ENCODE measurements at places on chromosomes 4 and X.
A peak's percentile ranks its signal among the peaks of the same experiment; 100 is the strongest.

- no peak for DNase-seq
These were observed 135.2 kb downstream of the PDE5A start for GRCh38 chr4:119493419-119493818.

GRCh38 chr4:83266689-83267088 is 17.9 kb downstream of the COQ2 start:
- DNase-seq, result no peak

GRCh38 chr4:78437608-78438088 is 113.9 kb upstream of the ANXA3 start:
- DNase-seq, result no peak

GRCh38 chr4:158769175-158769921 is 522 bp downstream of the FNIP2 start:
- peak; percentile 69 for DNase-seq

DNA sequence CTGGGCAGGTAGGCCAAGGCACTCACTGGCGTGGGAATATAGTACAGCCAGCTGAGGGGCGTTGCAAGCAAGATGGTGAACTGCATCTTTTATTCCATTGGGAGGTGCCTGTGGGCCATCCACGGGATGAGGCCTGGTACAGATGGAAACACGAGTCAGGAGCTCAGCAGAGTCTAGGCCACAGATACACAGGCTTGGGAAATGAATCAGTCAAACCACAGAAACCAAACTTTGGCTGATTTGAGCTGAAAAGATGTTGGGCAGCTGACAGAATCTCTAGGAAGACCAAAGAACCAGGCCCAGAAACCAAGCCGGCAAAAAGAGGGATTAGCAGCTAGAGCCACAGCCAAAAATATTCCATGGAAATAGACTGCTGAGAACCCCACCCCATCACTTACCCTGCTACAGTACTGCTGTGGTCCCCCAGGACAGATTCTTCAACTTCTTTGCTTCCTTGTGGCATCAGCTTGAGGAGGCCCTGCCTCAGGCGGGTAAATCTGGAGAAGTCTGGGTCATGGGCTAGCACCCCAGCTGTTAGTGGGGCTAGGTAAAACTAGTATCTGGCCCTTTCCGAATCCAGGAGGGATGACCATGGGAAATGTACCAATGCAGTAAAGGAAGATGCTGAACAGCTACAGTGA is 75.4 kb downstream of the TMEM131L start:
- DNase-seq, result no peak

DNA sequence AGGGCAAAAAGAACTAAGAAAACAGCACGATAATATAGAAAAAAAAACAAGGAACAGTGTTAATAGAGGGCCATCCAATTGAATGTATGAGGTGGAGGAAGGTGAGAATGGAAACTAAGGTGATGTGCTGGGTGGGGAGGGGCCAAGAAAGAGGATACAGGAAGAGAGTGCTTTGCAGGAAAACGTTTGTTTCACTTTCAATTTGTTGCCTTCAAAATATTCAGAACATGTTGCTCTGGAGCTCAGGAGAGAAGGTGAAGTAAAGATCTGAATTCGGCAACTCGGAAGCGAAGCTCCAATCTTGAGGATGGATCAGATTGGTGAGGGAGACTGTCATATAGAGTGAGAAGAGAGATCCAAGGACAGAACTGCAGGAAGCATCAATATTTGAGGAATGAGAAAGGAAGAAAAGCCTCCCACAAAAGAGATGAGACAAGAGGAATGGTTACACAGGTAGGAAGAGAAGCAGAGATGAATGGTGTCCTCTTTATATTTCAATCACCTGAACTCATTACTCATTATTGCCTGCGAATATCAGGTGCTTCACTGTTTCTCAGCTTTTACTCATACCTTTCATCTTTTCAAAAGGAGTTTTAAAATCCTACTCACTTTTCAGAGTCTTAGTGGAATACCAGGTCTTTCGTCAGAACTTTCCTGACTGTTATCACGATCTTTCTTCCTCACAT is 14.7 kb upstream of the SEC24D start:
- no peak for DNase-seq

DNA sequence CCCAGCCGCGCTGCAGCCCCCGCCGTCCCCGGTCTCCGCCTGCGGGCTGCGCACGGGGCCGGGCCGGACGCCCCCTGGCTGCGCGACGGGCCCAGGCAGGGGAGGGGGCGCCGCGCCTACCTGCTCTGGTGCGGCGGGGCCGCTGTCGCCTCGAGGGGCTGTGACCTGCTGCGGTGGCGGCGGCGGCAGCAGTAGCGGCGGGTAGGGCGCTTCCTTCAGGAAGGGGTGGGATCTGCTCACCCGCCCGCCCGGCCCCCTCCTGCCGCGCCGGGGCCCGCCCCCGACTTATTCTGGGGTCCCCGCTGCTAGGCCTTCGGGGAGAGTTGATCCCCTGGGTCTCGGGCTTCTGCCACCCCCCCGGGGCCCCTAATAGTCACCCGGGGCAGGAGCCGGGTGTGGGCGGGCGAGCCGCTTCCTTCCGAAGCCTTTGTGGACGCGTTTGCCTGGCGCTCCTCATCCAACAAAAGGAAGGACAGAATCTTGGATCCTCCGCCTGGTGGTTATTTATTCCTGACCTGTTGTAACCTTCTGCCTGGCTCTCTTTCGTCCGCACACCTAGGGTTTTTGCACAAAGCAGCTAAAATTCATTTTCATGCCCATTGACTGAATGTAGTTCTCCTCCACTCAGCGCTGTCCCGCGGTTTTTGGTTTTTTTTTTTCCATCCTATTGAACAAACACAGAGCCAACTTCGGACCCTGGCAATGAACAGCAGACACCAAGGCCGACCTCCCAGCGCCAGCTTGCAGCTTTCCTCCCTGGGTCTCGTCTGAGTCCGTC is at the start of gene TMEM150C:
TMEM150C (minus strand) TSS at position 203 of the 778 bp plus-strand sequence. CDS start 57,331 bp downstream, outside the sequence.
- no peak for DNase-seq

DNA sequence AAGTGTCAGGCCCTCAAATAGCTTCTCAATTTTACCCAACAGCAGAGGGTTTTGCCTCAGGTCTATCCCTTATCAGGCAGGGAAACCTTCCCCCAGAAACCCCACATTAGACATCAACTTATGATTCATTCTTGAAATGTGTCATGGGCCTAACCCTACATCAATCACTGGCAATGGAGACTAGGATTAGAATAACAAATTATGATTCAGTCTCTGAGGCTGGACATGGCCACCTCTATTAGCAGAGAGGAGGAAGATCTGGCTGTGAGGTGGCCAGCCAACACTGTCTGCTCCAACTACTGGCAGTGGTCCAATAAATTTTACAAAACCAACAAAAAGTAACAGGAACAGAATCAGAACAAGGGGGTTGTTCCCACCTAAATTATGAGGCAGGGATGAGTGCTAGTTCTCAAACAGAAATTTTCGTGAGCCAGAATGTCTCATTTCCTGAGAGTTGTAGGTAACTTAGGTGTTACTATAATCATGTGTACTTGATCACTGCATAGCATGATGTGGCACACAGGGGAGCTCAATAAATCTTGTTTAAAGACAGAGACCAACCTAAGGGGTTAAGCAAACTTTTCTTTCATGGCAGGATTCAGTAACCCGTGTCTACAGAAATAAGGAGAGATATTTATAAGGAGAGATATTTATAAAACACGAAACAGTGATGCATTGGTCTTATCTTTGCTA is 126.8 kb downstream of the NFKB1 start:
- no peak for DNase-seq

DNA sequence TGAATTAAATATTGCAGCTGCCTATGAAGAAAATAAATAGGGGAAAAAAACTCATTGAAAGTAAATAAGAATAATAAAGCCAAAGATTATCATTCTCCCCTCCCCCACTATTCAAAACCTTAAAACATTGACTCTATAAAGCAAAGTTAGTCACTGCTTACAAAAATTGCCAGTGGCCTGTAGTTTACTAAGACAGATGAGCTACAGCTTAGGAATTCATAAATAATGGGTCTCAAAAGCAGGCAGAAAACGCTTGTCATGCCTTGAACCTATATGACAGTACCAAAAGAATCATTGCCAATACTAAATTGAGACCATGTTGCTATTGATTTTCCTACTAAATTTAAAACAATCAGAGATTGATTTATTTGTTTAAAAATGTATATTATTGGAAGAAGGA is 78.9 kb downstream of the SLC10A7 start:
- DNase-seq, result no peak

DNA sequence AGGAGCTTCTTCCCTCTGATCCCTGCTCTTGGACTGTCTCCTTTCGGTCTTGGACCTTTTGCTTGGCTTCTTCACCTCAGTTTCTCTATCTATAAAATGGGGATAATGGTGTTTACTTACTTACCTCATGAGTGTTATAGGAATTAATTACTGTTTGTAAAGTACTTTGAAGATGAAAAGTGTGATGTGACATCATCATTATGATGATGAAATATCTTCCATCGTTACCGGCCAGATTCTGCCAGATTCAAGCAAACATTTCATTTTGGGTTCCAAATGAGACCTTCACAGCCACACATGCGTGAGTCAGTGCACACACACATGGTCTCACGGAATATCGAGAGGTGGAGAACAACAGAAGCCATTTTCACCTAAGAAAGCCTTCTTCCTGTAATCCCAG is 220.1 kb upstream of the RPL34 start:
- no peak for DNase-seq

- DNase-seq, result no peak
These were observed 2.7 kb upstream of the NUDT9 start for GRCh38 chr4:87419578-87420249.

DNA sequence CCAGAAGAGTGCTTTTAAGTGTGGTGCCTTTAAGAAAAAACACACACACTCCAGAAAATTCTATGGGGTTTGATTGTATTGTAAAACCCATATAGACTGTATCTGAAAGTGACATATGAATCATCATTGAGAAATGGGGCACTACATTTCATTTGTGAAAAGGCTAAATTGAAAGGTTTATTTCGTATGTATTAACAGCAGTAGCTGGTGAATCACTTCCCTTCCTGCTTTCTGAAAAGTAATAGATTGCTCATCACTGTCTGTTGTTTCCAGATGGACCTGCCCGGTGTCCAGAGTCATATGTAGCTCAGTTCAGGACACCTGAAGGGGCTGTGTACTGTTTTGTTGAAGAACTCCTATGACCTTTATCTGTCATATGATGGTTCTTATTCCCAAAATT is 28.1 kb upstream of the HPRT1 start:
- DNase-seq, result no peak

GRCh38 chr4:156442912-156443311 is 489.2 kb upstream of the CTSO start:
- DNase-seq, result no peak

GRCh38 chr4:19915276-19915675 is 336.4 kb upstream of the SLIT2 start:
- DNase-seq, result no peak

- DNase-seq, result peak; percentile 51
These were observed 1.5 kb upstream of the NR3C2 start for GRCh38 chr4:148443512-148444295.

GRCh38 chr4:78610546-78611214 is 59.1 kb downstream of the ANXA3 start:
- DNase-seq, result no peak

DNA sequence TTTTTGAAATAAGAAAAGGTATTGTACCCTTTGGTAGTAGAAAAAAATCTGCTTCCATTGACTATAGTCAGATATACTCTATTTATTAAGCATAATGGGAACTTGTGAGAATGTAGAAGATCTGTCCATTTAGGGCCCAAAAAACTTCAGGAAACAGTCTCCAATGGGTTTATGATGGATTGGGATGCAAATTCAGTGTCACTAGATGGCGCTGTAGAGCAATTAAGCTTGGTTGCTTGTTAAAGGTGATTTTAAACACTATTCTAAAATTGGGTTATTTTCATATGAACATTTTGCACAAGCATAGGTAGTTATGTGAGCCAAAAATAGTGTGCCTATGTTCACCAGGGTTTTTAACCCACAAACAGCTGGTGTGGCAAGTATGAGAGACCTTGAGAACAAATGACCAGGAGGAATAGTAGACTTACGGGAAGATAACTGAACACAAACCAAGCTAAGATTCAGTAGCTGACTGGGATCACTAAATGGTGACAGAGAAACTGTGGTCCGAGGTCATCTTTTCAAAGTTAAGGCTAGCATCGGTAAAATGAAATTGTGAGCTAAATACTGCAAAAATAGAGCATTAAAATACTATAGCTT is 80.3 kb upstream of the LSM6 start:
- DNase-seq, result no peak

DNA sequence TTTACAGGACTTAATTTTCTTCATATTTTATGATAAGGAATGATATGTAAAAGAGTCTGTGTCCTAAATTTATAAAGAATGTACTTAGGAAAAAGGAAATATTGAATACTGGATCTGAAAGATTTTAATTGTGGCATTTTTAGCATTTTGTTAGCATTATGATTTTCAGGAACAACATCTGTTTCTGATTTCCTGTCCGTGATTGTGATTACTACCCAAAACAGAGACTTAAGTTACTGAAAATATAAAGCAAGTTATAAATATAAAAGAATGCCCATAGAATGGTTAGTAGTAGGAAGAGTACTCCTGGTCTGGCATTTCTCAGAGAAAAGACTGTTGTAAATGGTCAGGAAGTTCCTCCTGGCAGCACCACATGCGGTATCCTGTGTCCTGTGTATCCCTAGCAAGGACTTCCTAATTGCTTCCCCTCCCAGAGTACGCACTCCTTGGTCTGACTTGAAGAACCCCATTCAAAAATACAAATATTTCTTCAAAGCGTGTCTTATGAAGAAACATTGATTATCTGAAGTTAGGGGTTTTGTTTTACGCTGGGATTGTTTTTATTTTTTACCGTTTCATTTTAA is 88.9 kb downstream of the RS1 start:
- DNase-seq, result no peak

GRCh38 chr4:150259861-150260567 is 181.8 kb downstream of the DCLK2 start:
- DNase-seq, result no peak

DNA sequence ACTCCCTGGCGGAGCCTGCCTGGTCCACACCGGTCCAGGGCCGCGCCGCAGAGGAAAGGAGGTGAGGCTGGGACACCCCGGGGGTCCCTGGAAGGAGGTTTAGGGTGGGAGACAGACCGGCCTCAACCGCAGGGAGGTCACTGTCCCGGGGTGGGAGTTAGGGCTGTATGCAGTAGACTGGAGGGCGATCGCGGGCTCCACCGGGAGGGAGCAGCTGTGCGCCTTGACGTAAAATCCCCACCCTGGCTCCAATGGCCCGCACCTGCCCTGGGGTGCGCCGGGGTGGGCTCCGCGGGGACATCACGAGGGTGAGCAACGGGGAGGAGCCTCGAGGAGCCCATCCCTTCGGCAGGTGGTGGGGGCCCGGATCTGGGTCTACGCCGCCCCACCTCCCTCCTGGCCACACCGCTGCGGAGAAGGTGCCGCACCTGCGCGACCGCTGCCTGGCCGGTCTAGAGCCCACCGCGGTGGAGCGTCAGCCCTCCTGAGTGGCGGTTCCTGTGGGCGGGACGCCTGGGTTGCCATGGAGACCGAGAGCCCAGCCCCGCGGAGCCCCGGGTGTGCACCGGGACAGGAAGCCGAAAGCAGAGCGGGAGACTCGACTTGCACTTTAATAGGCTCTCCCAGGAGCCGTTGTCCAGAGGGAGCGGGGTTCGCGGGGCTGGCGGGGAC is 105.1 kb downstream of the ADRA2C start:
- no peak for DNase-seq

All from C1 segment of cervical spinal cord (tissue), 14 donors.